Amniotic stem cell (primary cell): ENCODE measurements at places on chromosomes 4 and X.

- DNase-seq, result no peak
Measured at GRCh38 chr4:145153904-145154298, 26.5 kb downstream of the OTUD4 start.

- DNase-seq, result no peak
Measured at GRCh38 chr4:77434299-77435092, 171.1 kb upstream of the CXCL13 start.

DNA sequence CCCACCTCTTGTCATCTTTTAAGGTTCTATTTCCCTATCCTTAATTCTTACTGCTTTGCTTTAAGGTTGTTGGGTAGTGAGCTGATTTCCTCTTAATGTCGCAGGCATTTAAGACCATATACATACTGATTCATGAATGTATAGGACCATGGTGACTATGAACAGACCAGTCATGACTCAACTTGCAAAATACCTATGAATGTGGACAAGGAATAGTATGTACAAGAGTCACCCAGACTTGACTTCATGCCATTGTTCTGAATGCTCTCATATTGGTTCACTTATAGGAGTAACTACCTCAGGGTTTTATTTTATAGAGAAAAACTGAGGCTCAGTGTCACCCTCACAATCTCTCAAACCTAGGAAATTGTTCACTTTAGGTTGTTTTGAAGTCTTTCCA is 44.3 kb downstream of the CCNG2 start:
- DNase-seq, result no peak

DNA sequence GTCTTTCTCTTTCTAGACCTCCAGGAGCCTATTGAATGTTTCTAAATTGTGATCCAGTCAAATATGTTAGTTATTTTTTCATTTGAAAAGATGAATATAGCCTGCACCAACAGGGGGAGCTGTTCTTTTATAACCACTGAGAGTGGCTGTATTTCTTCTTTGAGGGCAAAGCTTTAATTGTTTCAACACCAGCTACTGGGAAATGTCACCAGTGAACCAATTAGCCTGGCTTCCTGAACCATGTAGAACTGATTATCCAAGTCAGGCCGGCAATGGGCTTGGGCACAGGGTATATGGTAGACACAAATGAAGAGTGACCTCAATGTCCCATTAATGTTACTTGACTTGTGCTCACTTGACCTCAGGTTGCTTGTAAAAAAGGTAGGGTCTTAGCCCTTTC is 4.8 kb upstream of the DAPP1 start:
- DNase-seq, result no peak

DNA sequence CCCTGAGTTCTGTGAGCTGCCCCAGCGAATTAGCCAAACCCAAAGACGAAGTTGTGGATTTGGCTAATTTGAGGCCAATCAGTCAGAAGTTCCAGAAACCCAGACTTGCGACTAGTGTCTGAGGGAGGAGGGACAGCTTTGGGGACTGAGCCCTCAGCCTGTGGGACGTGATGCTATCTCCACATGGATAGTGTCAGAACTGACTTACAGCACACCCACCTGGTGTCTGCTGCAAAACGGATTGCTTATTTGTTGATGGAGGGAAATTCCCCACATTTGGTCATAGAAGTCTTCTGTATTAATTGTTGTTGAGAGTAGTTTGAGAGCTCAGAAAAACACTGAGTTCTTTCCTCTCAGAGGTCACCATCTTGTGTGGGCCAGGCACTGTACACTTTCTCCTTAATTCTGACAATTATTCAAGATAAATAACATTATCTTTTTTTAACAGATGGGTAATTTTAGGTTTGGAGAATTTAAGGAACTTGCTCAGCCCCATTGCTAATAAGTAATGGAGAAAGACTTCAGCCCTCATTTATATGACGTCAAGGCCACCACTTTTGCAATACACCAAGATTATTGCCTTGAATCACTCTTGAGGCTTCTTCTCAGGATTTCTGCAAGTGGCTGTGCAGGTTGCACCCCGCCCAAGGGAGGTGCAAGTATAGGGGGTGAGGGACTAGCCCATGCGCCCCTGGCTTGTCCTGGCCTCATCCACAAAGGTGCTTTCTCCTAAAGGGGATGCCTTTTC is 16.7 kb downstream of the CLRN2 start:
- no peak for DNase-seq

DNA sequence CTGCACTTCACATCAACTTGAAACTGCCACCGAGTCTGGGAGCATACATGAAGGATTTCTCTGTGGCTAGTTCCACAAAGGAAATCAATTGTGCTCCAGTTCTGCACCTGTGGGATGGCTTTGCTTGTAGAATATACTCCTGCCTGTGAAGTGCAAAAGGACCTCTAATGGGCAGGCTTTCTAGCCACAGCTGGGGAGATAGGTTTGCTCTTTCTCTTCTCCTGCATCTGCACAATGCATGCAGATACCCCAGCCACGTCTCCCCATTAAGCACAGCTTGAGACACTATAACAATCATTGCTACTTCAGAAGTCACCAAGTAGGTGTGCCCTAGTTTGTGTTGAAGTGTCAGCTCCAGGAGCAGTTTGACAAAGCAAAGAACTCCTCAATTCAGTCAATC is 364.6 kb downstream of the ZIC3 start:
- no peak for DNase-seq

GRCh38 chr4:44232262-44232661 is 216.3 kb downstream of the KCTD8 start:
- no peak for DNase-seq
